ENCODE measurements at places on chromosomes 12 and 14.

- no peak for DNase-seq
Measured at GRCh38 chr12:50572760-50573159, 68.0 kb downstream of the DIP2B start.

GRCh38 chr14:90659156-90659555, 157.1 kb downstream of the TTC7B start:
- DNase-seq: no peak

GRCh38 chr12:123148655-123149054, 2.2 kb downstream of the PITPNM2 start:
- no peak for DNase-seq

DNA sequence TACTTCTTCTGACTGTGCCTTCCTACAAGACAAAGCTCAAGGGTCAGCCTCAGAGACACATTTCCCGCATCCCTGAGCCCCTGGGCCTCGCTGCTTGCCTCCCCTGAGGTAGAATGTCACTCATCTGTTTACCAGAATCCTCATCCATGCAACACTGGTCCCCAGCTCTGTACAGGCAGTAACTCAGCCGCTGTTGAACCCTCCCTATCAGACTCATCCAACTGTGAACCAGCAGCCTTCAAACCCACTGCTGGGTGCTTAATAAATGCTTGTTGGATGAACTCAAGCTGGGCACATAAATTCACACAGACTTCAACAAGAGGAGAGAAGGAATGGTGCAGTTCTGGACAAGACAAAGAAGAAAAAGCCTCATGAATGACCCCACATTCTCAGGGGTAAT, 6.1 kb downstream of the NT5DC3 start:
- DNase-seq: no peak

DNA sequence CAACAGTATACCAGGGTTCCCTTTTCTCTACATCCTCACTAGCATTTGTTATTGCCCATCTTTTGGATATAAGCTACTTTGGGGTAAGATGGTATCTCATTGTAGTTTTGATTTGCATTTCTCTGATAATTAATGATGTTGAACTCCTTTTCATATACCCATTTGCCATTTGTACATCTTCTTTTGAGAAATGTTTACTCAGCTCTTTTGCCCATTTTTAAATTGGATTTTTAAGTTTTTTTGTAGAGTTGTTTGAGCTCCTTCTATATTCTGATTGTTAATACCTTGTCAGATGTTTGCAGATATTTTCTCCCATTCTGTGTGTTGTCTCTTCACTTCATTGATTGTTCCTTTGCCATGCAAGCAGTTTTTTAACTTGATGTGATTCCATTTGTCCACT, 22.2 kb downstream of the ESR2 start:
- DNase-seq: no peak

- DNase-seq: no peak
Measured at GRCh38 chr14:34107441-34107840, 156.6 kb upstream of the EGLN3 start.

DNA sequence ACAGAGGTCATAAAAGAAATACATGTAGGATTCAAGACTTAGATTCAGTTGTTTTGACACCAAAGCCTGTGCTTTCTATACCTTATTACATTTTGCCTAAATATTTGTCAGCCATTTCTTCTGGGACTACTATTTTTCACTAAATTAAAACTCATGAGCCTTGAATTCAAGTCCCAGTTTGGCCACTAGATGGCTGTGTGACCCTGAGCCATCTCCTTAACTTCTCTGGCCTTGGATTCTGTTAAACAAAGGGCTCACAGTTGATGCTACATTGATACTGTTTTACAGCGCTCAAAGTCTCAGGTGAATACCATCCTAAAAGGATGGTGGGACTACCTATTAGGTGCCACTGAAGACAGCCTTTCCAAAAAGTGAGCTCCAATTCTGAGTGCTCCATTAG, 39.6 kb upstream of the CCDC198 start:
- DNase-seq: peak; percentile 6

DNA sequence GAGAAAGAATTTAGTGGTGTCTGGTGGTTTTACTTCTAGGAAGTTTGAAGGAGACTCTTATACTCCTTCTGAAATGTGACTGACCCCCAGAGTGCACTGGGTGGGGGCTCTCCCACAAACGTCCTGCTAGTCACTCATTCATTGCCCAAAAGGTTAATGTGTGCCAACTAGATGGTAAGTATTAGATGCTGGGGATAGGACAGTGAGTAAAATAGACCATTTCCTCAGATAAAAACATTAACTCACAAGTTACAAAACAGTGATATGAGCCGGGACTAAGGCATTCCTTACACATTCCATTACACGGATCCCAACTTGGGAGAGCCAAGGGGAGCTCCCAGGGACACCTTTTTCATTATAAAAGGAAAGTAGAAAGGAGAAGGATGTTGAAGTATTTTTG, 185.1 kb downstream of the ATXN7L3B start:
- no peak for DNase-seq

DNA sequence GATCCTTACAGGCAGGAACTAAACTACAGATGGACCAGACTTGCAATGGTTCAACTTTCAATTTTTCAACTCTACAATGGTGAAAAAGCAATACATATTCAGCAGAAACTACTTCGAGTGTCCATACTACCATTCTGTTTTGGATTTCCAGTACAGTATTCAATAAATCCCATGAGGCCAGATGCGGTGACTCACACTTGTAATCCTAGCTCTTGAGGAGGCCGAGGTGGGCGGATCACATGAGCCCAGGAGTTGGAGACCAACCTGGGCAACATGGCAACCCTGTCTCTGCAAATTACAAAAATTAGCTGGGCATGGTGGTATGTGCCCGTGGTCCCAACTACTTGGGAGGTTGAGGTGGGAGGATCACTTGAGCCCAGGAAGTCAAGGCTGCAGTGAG, 336.1 kb downstream of the MED13L start:
- no peak for DNase-seq

- DNase-seq: no peak
Measured at GRCh38 chr14:89466484-89466883, 49.5 kb upstream of the FOXN3 start.

GRCh38 chr12:34384693-34385092, 362.4 kb downstream of the ALG10 start:
- no peak for DNase-seq

GRCh38 chr12:26997003-26997402, 17.2 kb downstream of the TM7SF3 start:
- no peak for DNase-seq

DNA sequence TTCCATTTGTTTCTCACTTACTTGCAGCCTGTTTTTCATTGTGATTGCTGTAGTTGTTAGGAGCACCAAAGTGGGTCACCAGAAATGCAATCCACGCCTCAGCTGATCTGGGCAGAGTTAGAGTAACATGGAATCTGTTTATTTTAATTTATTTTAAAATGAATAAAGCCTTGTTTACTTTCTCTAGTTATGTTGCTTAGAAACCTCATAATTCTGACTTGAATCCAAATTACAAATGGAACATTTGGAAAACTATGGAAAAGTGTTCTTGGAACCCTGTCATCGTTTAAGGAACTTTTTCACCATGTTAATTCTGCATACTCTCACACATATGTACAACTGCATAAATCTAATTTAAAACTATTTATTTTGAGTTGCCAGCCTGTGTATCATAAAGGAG, 92.2 kb upstream of the DAAM1 start:
- DNase-seq: peak; percentile 19

DNA sequence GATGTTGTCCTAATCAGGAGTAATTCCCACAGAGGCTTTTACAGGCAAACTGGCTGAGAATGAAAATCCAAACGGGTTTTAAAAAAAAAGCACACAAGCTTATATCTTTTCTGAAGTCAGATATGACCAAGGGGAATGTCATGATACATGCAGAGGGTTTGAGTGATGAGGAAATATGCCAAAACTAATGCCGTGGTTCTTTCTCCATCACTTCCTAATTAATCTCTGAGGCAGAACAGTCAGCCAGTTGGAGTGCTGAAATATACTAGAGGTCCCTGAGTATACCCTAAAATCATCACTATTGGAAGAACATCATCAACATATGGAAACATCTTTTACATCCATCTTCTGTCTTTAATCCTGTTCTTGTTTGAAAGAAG, 160.8 kb upstream of the FAR2 start:
- DNase-seq: no peak

GRCh38 chr12:72133497-72134055, 138.6 kb upstream of the TRHDE start:
- DNase-seq: no peak

- no peak for DNase-seq
Measured at GRCh38 chr14:72613231-72613974, 280.5 kb downstream of the DPF3 start.

DNA sequence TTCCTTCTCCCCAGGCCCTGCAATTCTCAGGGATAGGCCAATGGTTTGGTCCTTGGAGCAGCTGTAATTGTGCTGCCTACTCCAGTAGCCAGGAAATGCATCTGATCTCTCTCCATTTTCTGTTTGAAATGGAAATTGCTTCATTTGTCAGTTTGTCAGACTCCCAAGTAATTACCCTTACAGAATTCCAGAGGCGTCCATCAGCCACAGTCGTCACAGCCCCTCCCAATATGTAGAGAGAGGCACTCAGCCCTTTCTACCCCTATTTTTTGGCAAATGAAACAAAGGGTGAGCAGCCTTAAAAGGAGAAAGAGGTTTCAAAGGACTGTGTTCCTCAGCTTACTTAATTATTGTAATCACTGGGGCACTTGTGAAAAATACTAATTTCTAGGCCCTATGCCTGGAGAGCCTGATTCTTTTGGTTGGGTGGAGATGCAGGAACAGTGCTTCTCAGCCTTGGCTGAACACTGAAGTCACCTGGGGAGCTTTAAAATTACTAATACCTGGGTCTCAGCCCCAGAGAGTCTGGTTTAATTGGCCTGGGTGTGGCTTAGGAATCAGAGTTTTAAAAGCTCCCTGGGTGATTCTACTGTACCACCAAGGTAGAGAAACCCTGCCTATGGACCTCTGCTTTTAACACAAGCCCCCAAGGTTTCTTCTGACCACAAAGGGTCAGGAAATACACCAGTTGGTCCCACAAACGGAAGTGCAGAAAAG, 190.0 kb downstream of the EMP1 start:
- DNase-seq: no peak

GRCh38 chr12:57173089-57173488, 25.7 kb upstream of the LRP1-AS start:
- no peak for DNase-seq

GRCh38 chr14:63996625-63997220, 143.9 kb downstream of the SYNE2 start:
- DNase-seq: no peak

DNA sequence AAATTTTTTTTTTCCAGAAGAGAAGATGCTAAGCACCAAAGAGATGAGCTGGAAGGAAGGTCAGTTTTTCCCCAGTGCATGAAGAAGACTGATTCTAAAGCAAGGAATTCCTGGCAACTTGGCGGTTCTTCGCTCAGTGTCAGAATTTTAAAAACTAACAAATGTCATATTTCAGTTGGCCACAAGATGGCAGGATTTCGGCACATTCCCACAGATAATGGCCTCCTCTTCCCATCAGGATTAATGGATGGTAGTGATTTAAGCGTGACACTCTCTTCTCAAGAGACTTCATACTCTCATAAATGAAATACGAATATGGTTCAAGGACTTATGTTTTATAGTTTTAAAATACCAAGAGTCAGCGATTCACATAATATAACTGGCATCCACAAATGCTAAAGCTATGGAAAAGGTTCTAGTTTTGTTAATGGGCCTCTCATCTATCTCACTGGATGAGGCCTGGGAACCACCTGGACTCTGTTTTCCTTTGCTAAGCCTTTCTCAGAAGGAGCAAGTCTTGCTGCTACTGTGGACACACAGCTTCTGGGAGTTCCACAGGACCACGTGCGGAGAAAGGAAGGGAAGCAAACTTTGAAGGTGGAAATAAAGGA, 46.1 kb upstream of the PTPRO start:
- peak; percentile 65 for DNase-seq

GRCh38 chr12:67173258-67173657, 95.9 kb upstream of the CAND1 start:
- DNase-seq: no peak

DNA sequence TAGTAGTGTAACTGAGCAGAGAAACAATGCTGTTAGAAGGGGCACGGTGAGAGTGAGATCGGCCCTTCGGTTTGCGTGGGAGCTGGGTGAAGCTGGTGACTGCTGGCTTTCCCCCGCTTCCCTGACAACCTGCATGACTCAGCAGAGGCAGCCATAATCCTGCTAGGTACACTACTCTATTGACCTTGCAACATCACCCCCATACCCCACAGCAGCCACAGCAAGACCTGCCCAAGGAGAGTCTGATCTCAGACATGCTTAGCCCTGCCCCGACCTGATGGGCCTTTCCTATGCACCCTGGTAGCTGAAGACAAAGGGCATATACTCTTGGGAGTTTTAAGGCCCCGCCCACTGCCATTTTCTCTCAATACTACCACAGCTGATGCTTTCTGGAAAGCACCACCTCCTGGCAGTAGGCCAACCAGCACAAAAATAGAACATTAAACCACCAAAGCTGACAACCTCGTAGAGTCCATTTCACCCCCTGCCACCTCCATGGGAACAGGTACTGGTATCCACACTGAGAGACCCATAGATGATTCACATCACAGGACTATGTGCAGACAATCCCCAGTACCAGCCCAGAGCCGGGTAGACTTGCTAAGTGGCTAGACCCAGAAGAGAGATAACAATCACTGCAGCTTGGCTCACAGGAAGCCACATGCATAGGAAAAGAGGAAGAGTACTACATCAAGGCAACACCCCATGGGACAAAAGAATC, 75.9 kb upstream of the RGS6 start:
- DNase-seq: no peak

All from hindlimb muscle (tissue), 1 donor.